ENCODE measurements at places on chromosomes 1 and 21. TPM values are rescaled to one million over a fixed set of nuclear protein-coding genes. Genes with fewer than 3 reads are reported as not detected.

AJAP1 gene
- 7.3 TPM for total RNA-seq

S100A7A gene
- total RNA-seq = not detected

SERBP1 gene
- total RNA-seq = 188 TPM

SORT1 gene
- total RNA-seq = 48.2 TPM

FAM151A gene
- total RNA-seq = not detected

ZSWIM5 gene
- 22.6 TPM for total RNA-seq

RBP7 gene
- total RNA-seq = not detected

SELL gene
- total RNA-seq = 0.47 TPM

LORICRIN gene
- total RNA-seq = not detected

C1orf94 gene
- 0.31 TPM for total RNA-seq

CRYBG2 gene
- total RNA-seq = 1.1 TPM

YBX1 gene
- 1,163 TPM for total RNA-seq

OR2G6 gene
- total RNA-seq = not detected

RCAN3 gene
- total RNA-seq = 10.6 TPM

HNRNPCL2 gene
- not detected for total RNA-seq

AMY1B gene
- total RNA-seq = not detected

SLC44A3 gene
- total RNA-seq = 2.2 TPM

PLA2G4A gene
- 2.3 TPM for total RNA-seq

SLAMF9 gene
- total RNA-seq = not detected

ARHGEF11 gene
- 38.4 TPM for total RNA-seq

C8A gene
- not detected for total RNA-seq

SPRR4 gene
- total RNA-seq = not detected

ZNF691 gene
- total RNA-seq = 7.8 TPM

CACHD1 gene
- 14.3 TPM for total RNA-seq

AURKAIP1 gene
- total RNA-seq = 26.2 TPM

RCOR3 gene
- 34.9 TPM for total RNA-seq

ADGRB2 gene
- total RNA-seq = 75.0 TPM

TMEM269 gene
- total RNA-seq = 0.47 TPM

PRR9 gene
- not detected for total RNA-seq

CDK18 gene
- 0.16 TPM for total RNA-seq

Measured in occipital lobe (tissue), 3 donors.